ENCODE measurements at places on chromosomes 1 and 21.

- DNase-seq = no peak
These were observed 8.1 kb downstream of the MTHFR start for GRCh38 chr1:11797525-11798216.

- DNase-seq = peak; percentile 8
These were observed 34.7 kb upstream of the AK4 start for GRCh38 chr1:65113298-65113697.

DNA sequence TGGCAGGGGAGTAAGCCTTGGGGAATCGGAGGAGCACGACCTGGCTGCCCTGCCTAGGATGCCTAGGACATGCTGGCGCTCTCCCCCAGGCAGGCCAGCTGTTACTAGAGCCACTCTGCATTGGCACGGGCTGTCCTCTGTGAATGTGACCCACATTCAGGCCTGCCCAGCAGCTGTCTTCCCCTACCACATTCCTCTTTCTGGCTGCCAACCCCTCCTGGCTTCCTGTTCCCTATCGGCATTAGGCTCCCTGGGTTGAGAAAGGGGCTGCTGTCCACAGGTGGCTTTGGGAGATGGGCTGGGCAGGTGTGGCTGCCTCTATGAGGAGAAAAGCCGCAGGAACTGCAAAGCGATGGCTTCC, 2.3 kb upstream of the NFASC start:
- no peak for DNase-seq

DNA sequence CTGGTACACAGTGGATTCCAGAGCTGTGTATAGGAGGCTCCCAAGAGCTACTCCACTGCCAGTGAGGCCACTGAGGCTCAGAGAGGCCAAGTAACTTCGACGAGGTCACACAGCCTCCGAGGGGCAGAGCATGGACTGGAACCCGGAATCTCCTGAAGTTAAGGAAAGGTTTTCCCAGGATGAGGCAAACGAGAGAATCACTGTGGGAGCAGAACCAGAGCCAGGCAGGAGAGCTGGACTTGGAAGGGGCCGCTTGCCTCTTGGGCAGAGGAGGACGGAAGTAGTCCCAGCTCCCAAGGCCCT, 52.0 kb downstream of the GLIS1 start:
- no peak for DNase-seq

DNA sequence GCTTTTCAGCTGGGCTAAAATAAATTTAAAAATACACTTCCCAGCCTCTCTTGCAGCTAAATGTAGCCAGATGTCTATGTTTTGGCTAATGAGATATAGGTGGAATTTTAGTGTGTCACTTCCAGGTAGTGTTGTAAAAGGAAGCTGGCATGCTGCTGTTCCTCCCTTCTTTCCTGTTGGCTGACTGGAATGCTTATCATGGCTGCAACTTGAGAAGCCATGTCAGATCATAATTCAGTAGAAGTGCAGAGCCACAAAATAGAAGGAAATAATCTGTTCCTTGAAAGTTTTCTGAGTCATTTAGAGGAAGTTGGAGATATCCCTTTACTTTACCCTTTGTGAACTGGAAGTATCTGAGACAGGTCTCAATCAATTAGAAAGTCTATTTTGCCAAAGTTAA, 10.9 kb upstream of the RBM15 start:
- no peak for DNase-seq

- no peak for DNase-seq
These were observed 8.4 kb downstream of the MTF2 start for GRCh38 chr1:93087532-93087931.

DNA sequence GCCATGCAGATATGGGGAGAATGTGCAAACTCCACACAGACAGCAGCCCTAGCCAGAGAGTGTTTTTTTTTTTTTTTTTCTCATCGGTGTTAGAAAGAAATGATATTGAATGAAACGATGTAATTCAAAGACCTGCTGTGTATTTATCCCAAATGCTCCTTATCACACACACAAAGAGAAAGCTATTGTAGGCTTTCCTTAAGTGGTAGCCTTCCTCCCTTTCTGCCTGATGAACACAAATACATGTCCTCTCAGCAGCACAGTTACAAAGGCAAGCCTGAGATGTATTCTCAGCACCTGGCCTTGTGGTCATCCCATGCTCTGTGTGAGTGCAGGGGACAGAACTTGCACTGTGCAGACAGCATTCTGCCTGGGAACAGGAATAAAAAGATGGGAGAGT, 93.8 kb downstream of the PLPPR5 start:
- no peak for DNase-seq

DNA sequence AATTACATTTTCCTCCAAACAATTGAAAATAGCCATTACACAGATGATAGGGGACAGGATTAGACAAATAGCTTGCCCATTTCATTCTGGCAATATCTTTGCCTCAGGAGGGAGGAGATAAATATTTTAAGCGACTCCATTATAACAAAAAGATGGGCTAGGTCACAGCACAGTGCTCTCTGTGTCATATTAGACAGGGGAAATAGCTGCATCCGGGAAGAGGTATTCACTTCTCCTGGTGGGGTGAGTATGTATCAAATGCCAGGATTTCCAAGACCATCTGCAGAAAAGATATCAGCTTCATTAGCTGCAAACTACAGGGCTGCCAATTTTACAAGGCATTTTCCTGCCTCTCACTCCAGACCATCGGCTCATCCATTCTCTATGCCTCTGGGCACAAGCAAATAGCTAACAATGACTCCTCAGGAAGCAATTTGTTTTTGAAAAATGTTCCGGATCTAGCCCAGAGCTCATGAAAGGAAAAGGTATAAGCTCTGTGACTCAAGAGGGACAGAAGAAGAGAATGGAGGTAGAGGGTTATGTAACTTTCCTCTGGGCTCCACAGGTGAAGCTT, 41.9 kb upstream of the ANGPTL7 start:
- no peak for DNase-seq

DNA sequence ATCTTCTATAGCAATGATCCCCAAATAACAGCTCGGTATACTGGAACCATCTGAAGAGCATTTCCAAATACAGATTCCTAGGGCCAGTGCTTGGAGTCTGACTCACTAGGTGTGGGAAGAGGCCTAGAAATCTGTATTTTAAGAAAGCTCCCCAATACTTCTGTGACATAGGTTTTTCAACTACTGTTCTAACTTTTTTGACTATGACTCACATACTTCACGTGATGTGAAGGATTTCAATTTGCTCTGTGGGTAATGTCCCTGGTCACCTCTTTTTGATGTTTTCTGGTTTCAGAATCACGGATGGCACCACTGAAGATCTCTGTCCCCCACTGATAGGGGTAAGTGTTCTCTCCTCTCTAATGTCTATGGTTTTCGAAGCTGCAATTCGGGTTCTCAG, 11.0 kb downstream of the ORC1 start:
- DNase-seq = no peak

- no peak for DNase-seq
These were observed 17.3 kb downstream of the CHD5 start for GRCh38 chr1:6162773-6163172.

- no peak for DNase-seq
These were observed 6.5 kb downstream of the LRP8 start for GRCh38 chr1:53321366-53321765.

GRCh38 chr1:30521261-30521865, 202.0 kb downstream of the MATN1 start:
- DNase-seq = no peak

GRCh38 chr1:21165076-21165475, 11.6 kb downstream of the EIF4G3 start:
- no peak for DNase-seq

- DNase-seq = peak; percentile 34
These were observed 37.0 kb upstream of the B3GALT5 start for GRCh38 chr21:39575775-39576174.

GRCh38 chr1:73943270-73943669, 254.7 kb downstream of the LRRIQ3 start:
- DNase-seq = no peak

- DNase-seq = no peak
These were observed 8.9 kb downstream of the CAPZA1 start for GRCh38 chr1:112628516-112628915.

DNA sequence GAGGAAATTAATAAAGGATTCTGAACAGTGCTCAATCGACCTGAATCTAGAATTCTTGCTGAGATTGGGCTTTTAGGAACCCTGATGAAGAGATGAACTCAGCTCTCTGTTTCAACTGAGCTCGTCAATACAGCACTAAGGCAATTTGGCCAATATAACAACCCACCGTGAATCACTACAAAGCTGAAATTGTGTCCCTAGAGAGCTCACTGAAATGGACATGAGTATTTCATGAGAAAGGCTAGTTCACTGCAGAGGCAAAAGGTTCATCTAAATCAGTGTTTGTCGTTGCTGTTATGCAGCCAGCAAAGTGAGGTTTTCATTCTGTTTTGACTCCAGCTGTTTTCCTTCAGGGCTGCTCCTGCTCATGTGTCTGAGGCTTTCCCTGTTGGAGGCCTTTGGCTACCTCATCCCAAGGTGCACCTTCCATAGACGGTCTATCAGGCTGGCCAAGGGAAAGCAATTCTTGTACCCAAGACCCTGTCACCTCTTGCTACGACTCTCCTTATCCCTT, 83.5 kb downstream of the URB2 start:
- DNase-seq = no peak

DNA sequence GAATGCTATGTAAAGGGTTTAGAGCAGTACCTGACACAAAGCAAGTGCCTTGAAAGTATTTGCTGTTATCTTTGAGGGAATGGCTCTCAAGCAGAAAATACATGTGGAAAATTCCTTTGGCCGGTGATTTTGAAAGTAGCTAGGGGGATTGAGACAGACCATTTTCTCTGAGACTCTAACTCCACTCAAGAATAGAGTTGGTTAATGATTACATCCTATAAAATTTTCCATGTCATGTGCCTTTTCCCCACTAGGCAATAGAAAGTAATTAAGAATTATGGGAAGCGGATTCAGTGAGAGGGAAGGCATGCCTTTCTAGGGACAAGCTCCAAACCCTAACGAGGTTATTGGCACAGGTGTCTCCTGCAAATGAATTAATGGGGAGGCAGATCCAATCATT, 276.0 kb downstream of the GPATCH2 start:
- no peak for DNase-seq

DNA sequence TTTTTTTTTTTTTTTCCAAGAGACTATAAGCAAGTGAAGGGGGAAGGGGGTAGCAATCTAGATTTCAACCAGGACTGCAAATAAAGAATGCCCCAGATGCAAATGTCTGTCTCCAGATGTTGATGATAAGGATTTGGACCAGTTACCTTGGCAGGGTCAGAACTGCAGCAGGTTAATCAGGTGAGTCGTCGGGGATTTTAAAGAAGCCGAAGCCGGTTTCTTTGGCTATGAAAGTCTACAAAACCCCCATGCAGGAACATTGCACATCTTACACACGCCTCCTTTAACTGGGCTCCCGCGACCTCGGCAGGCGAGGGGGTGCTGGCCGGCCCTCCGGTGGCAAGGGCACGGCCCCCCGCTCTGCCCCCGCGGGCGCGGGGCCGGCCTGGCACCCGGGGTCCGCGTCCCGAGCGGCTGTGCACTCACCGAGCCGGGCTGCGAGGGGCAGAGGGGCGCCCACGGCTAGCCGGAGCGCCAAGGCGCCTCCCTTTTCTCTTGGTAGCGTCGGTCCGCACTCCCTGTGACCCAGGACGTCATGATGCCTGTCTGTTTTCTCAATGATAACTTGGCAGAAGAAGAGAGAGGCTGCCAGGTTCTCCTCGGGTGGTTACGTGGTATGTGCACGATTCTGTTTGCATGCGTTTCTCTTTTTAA, 366.3 kb upstream of the ESRRG start:
- peak; percentile 8 for DNase-seq

- DNase-seq = no peak
These were observed 213.3 kb upstream of the ZRANB2 start for GRCh38 chr1:71294178-71294577.

DNA sequence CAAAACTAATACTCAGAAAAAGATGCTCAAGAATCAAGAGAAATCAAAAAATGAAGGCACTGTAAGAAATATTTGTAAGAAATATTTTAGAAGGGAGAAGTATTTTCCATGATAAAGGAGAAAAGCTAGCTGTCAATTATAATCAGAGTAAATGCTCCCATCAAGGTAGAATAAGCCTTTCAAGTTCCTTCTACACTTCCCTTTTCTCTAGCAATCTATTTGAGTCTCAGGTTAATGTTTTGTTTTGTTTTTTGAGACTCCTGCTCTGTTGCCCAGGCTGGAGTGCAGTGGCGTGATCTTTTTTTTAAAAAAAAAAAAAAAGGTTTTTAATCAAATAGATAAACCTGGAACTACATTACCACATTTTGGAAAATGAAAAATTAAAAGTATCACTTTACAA, 33.3 kb downstream of the PUM1 start:
- no peak for DNase-seq

GRCh38 chr1:11515368-11516300, 36.7 kb downstream of the DISP3 start:
- DNase-seq = no peak

GRCh38 chr1:93695411-93696005, 13.9 kb upstream of the BCAR3 start:
- DNase-seq = no peak

DNA sequence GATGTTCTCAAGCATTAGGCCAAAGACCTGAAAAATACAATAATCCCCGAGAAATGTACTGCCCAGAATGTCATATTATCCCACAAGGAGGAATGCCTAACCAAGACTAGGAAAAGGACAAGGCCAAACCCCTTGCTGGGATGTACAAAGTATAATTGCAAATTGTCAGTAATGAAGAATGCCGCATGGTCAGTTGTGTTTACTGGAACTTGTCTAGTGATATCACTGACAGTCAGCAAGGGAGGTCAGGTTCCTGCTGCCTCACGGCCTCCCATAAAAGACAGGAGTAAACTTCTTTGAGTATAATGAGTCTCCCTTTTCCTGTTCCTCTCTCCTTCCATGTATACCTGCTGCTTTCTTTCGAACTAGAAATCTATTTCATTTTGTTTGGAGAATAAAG, 222.8 kb downstream of the RHOU start:
- no peak for DNase-seq

GRCh38 chr21:44943005-44943685, 3.3 kb downstream of the SLX9 start:
- no peak for DNase-seq

- no peak for DNase-seq
These were observed 78.8 kb upstream of the CD1D start for GRCh38 chr1:158101927-158102326.

DNA sequence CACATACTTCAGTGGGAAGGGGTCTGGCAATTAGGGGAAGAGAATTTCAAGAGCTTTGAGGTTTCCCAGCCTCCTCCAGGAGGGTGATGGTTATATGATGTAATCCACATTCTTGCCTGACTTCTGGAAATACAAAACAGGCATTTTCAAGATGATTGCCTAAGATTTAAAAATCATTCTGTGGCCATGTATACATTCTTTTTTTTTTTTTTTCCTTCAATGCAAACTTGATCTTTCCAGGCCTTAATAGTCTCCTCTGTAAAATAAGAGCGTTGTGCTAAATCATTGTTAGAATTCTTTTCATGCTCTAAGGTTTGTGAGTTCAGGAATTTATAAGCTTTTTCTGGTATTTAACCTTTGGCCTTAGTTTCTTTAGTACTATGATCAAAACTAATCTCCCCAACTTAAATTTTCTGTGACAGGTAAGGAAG, 192.3 kb upstream of the HMCN1 start:
- DNase-seq = no peak

GRCh38 chr1:40232444-40232843, 15.3 kb upstream of the TMCO2 start:
- no peak for DNase-seq

All from hematopoietic multipotent progenitor cell (in vitro differentiated cells).